Epithelial cell of alveolus of lung (primary cell): ENCODE measurements at places on chromosomes 1 and 21. TPM values are rescaled to one million over a fixed set of nuclear protein-coding genes. Genes with fewer than 3 reads are reported as not detected.

HCRTR1 gene
- total RNA-seq = 0.13 TPM in 1 of 2 replicates, not detected in the other

TNFRSF18 gene
- 0.08 and 2.1 TPM in 2 replicates for total RNA-seq

ADAMTSL4 gene
- 9.4 and 70.6 TPM in 2 replicates for total RNA-seq

KIF17 gene
- total RNA-seq = 0.39 and 0.56 TPM in 2 replicates

NUDT4B gene
- total RNA-seq = 36.4 and 38.8 TPM in 2 replicates

OLFM3 gene
- not detected in 2 replicates for total RNA-seq

REN gene
- not detected in 2 replicates for total RNA-seq

DAB1 gene
- not detected in 2 replicates for total RNA-seq

ASCL5 gene
- total RNA-seq = not detected in 2 replicates

OR2G6 gene
- total RNA-seq = not detected in 2 replicates

S100A9 gene
- total RNA-seq = not detected in 2 replicates

ICOSLG gene
- 0.40 TPM in 1 of 2 replicates, not detected in the other for total RNA-seq

FAM167B gene
- total RNA-seq = 0.40 TPM in 1 of 2 replicates, not detected in the other

LINGO4 gene
- total RNA-seq = not detected in 2 replicates

HES2 gene
- 0.08 and 5.0 TPM in 2 replicates for total RNA-seq

FMOD gene
- 4.7 and 18.1 TPM in 2 replicates for total RNA-seq

AZIN2 gene
- 2.6 and 6.6 TPM in 2 replicates for total RNA-seq

SUCO gene
- total RNA-seq = 11.7 and 22.9 TPM in 2 replicates

NUDC gene
- 51.8 and 75.1 TPM in 2 replicates for total RNA-seq

LDLRAD1 gene
- total RNA-seq = not detected in 2 replicates

JAM2 gene
- total RNA-seq = 2.5 and 3.0 TPM in 2 replicates

AMPD1 gene
- total RNA-seq = not detected in 2 replicates

FCRLB gene
- 1.0 and 1.2 TPM in 2 replicates for total RNA-seq

CFAP74 gene
- total RNA-seq = not detected in 2 replicates

LCE2B gene
- not detected in 2 replicates for total RNA-seq

ASTN1 gene
- total RNA-seq = 0.32 and 0.52 TPM in 2 replicates

OPTC gene
- total RNA-seq = not detected in 2 replicates

DDAH1 gene
- total RNA-seq = 6.0 and 27.3 TPM in 2 replicates

RIMS3 gene
- total RNA-seq = 0.16 and 0.52 TPM in 2 replicates

SPRR2F gene
- total RNA-seq = not detected in 2 replicates

GPA33 gene
- not detected in 2 replicates for total RNA-seq

SCCPDH gene
- 26.8 and 30.9 TPM in 2 replicates for total RNA-seq

HPCAL4 gene
- total RNA-seq = not detected in 2 replicates

TTLL10 gene
- total RNA-seq = not detected in 2 replicates

LCE2A gene
- total RNA-seq = not detected in 2 replicates

CIART gene
- 1.3 and 6.6 TPM in 2 replicates for total RNA-seq

NR1I3 gene
- not detected in 2 replicates for total RNA-seq

EVA1B gene
- 239 and 247 TPM in 2 replicates for total RNA-seq

CELA3B gene
- not detected in 2 replicates for total RNA-seq

AKIRIN1 gene
- 37.8 and 49.1 TPM in 2 replicates for total RNA-seq

KCNN3 gene
- total RNA-seq = 0.13 and 0.32 TPM in 2 replicates

MYCL gene
- 0.32 and 0.52 TPM in 2 replicates for total RNA-seq

AGMAT gene
- 0.16 and 1.7 TPM in 2 replicates for total RNA-seq

HPCA gene
- total RNA-seq = not detected in 2 replicates

NCAM2 gene
- total RNA-seq = 1.9 and 8.1 TPM in 2 replicates

TOMM40L gene
- total RNA-seq = 12.1 and 12.7 TPM in 2 replicates

KRTAP13-4 gene
- not detected in 2 replicates for total RNA-seq

TNN gene
- total RNA-seq = 0.08 TPM in 1 of 2 replicates, not detected in the other

MASP2 gene
- total RNA-seq = not detected in 2 replicates

ACTL8 gene
- 0.08 TPM in 1 of 2 replicates, not detected in the other for total RNA-seq
